Pulmonary artery endothelial cell (primary cell): ENCODE measurements at places on chromosomes 11 and 22.

DNA sequence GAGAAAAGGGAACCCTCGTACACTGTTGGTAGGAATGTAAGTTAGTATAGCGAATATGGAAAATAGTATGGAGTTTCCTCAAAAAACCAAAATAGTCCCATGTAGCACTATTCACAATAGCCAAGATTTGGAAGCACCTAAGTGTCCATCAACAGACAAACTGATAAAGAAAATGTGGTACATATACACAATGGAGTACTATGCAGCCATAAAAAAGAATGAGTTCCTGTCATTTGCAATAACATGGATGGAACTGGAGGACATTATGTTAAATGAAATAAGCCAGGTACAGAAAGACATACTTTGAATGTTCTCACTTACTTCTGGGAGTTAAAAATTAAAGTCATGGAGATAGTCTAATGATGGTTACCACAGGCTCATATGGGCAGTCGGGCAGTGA lies 64.0 kb upstream of the RAB1B start:
- no peak for DNase-seq

GRCh38 chr22:48507171-48507570 lies 1320.5 kb downstream of the BRD1 start:
- DNase-seq, result no peak

DNA sequence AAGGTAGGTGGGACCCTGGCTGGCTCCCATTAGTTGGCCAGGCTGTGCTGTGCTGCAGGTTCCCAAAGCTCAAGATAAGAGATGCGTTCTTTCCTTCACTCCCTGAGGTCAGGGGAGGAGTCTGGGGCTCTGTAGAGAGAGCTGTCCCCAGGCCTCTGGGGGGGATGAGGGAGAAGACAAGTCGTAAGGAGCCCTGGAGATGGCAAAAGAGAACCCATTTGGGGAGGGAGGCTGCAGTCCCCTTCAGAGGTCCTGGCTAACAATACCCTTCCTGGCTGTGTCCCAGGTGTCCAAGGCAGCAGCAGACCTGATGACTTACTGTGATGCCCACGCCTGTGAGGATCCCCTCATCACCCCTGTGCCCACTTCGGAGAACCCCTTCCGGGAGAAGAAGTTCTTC lies 916 bp downstream of the GNG3 start:
- no peak for DNase-seq

DNA sequence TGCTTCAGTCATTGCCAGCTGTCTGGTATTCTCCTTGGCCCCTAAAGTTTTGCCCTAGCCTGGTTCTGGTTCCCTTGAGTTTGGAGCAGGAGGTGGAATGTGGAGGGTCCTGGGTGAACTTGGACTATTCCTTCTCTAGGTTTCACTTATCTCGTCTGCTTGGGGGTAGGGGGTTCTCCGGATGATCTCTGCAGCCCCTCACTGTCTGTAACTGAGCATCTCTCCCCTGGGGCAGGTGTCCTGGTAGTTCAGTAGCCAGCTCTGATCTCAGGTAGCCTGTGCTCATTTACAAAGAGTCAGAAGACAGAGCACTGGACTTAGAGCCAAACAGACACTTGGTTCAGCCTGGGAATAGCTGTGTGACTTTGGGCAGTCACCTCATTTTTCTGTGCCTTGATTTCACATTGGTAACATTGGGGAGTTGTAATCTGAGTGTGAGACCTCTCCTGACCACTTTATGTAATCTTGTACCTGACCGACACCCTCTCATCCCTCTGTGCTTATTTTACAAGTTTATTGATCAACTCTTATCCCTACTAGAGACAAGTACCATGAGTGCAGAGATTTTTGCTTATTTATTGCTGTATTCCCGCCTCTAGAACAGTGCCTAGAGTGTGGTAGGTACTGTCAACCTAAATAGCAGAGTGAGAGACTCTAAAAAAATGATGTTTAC lies 804 bp downstream of the CCDC134 start:
- DNase-seq, result no peak

GRCh38 chr11:131609337-131609736 lies 238.9 kb downstream of the NTM start:
- DNase-seq, result no peak

DNA sequence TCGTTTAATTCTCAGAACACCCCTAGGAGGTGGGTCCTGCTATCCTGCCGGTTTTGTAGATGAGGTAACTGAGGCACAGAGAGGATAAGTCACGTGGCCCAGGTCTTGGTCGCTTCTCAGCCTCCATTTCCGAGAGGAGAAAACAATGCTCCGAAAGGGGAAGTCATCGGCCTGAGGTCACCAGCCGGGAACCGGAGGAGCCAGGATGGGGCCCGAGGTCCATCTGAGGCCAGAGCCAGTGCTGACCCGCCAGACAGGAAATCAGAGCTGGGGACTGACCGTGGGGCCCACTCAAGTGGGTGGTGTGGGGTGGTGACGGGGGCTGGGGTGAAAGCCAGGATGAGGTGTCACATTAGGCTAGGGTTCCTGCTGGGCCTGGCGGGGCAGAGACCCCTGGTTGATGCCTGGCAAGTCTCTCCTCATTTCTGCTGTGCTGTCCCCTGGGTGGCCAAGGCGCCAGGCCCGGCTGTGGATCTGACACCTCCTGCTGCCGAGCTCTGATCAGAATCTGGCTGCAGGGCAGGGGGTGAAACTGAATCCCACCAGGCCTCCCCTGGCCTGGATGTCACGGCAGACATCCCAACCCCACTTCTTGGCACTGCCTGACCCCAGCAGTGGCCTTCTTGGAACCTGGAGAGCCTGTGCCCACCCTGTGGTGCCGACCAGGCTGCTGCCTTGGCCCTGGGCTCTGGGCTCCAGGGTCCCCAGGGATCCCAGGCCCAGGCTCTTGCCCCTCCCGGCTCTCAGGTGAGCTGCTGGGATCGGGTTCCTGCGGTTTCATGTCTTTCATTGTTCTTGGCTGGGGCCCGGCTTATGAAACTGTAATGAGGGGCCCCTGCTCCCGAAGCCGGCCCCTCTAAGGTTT lies 12.0 kb downstream of the TRIOBP start:
- DNase-seq, result no peak

- no peak for DNase-seq
Measured at GRCh38 chr22:44623771-44624510, 78.1 kb upstream of the PRR5 start.

DNA sequence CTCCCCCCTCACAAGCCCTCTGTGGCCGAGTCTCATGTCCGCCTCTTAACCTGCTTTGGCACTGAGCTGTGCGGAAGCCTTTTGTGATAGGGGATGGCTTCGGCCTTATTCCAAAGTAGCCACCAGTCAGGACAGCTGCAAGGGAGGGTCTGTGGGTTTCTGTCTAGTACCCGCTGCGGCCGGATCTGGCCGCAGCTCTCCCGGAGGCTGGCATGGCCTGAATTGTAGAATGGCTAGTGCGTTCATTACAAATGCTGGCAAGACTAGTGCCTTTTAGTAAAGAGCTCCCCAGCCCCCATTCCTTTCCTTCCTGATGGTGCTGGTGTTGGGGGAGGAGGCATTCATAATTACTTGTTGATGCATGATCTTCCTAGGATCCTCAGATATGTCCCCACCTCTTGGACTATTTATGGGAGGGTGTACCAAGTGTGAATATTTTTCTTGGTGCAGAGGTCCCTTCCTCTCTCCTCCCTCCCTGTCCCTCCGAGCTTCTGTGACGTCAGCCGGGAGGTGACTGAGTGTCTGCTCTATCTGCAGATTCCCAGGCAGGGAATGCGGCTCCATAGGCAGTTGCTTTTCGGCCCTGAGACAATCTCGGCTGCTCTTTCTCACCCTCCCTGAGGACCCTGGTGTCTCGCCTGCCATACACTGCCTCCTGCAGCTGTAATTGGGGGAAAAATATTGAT lies 108.7 kb upstream of the E2F8 start:
- no peak for DNase-seq

GRCh38 chr22:35051013-35051535 lies 14.9 kb upstream of the ISX start:
- DNase-seq, result no peak

GRCh38 chr11:25615069-25615468 lies 716.9 kb upstream of the ANO3 start:
- no peak for DNase-seq

DNA sequence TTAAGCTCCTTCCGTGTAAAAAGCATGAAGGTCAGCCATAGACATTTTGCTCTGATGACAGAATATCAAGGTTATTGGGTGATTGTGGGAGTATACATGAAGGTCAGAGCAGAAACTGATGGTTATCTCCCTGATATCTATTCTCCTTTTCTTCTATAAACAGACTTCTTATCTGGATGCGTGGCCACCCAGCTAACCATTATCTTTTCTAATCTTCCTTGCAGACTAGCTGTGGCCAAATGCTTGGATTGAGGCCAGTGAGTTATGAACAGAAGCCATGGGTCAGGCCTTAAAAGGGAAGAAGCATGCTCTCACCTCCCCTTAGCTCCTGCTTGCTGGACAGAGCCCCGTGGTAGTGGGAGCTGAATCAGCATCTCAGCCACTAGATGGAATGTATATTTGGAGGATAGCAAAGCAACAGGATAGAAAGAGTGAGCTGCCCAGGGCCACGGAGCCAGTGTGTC lies 31.3 kb upstream of the LRRC55 start:
- no peak for DNase-seq

DNA sequence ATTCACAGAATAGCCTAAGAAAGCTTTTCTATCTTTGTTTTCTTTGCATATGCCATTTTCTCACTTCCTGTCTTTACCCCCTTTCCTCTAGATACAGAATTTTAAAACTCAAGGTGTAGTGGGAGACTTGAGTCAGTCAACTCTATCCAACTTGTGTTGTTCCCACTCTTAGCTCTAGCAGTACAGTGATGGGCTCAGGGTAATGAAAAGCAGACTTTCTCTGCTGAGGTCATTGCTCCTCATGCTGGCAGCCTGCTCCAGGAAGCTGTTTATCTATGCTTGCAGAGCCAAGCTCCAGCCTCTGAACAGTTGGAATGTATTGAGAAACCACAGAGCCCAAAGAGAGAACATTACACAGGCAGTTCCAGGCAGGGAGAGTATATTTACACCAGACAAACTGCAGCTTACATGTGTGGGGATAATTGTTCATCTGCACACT lies 68.1 kb downstream of the CSTPP1 start:
- DNase-seq, result peak; percentile 45

DNA sequence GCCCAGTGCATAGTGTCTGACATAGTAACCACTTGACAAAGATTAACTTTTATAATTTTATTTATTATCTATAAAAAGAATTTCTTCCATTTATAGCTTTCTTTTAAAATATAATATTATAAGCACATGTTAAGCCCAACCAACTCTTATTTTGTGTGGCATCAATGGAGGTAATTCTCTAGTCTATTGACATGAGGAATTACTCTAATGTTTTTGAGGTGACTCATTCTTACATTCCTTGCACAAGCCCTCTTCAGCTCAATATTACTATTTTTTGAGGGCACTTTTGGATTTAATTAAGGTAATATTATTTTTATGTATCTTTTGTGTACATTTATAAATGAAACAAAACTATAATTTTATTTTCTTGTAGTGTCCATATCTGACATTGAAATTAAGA lies 59.6 kb downstream of the AASDHPPT start:
- DNase-seq, result no peak

DNA sequence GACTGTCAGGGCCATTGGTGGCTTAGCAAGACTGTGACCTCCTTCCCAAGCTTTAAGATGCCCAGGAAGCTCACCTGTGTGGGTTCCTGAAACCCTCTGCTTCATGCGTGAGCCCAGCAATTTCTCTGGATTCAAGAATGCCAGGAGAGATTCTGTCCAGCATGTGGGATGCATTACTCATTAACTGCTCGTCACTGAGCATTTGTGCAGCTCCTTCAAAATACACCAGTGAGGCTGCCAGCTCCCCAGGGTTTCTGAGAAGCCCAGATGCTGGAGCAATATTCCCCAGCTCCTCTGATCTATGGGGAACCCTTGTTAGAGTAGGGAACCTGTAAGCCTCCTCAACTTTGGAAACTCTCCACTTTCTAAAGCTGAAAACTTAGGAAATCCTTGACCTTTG lies 126.5 kb downstream of the CHST1 start:
- DNase-seq, result no peak
